Suprapubic skin (tissue), 4 donors: ENCODE measurements at places on chromosomes 11 and 22. TPM values are rescaled to one million over a fixed set of nuclear protein-coding genes. Genes with fewer than 3 reads are reported as not detected.

GRCh38 chr11:133024301-133024700 is 508.0 kb downstream of the OPCML start:
- H3K27me3 ChIP-seq, result no peaks in the 10 kb centered on the region
- H3K27ac ChIP-seq, result no peak overlapping the region
- no peaks in the 10 kb centered on the region for H3K4me1 ChIP-seq
- H3K4me3 ChIP-seq, result no peak overlapping the region
- no peak for DNase-seq

DNA sequence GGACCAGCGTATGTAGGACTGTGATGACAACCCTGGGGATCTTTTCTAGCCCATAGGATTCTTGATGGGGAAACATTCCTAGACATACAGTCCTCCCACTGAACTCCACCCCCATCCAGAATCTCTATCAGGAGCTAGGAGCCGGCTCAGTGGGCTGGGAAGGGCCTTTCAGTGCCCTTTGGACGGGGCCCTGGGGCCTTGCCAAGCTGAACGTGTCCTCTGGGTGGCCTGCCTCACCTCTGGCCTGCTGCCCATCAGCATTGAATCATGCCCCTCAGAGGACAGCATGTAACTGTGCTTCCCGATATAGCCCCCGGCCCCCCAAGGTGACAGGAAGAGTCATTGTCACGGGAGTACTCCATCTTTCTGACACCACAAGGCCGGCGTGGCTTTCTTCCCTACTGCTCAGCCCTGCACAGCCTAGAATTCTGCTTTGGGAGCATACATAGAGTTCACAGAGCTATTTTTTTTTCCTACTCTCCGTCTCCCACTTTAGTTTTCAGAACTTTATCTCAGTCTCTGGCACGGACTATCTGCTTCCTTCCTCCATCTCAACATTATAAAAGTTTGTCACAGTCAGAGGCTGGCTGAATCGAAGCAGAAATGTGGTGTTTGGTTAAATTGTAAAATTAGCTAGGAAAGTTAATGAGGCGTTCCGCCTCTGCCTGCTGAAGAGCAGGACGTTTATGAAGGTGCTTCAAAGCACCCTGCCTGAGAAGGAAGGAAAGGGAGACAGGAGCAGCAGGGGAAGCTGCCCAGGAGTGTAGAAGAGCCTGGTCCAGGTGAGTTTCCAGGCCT is 111.9 kb downstream of the ZBTB16 start:
- H3K27me3 ChIP-seq, result no peaks in the 10 kb centered on the region
- H3K4me1 ChIP-seq, result peaks cover 100% of the 10 kb centered on the region
- H3K4me3 ChIP-seq, result no peak overlapping the region
- peak; percentile 90 for DNase-seq
- peaks cover 4% of the 10 kb centered on the region for H3K36me3 ChIP-seq

DNA sequence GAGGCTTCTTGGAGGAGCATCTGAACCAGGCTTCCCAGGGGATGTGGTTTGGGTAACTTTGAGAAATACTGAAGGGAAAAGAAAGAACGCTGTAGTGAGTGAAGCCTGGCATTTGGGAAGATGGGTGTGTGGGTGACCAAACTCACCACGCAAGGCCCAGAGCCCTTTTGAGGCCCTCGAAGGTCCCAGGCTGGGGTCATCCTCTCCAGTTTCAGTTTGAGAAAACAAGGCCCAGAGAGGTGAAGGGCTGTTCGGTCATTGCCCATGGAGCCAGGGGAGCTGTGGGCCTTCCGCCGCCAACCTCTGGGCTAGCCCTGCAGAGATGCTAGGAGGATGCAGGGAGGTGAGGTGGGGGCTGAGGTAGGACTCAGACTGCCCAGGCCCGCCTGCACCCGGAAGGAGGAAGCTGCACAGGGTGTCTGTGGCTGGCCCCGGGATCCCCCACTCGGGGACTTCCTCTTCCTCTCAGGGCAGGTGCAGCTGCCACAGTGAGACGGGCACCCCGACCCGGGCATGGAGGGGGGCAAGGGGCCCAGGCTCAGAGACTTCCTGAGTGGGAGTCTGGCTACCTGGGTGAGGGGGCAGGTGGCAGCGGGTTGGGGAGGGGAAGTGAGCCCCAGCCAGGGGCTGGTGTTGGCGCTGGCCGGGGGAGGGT is at the start of gene CCDC88B:
Gene CCDC88B (plus strand): TSS at position 451 of the 655 bp plus-strand sequence. CDS start 63 bp downstream, at position 514.
- no peak for DNase-seq
- peak within 1 kb of the TSS; percentile 30 for H3K4me3 ChIP-seq
- H3K4me1 ChIP-seq, result peaks cover 23% of the 10 kb centered on the region
- H3K27ac ChIP-seq, result no peak within 1 kb of the TSS

Gene TRIM34
- 5.0 TPM for total RNA-seq

- peaks cover 64% of the 10 kb centered on the region for H3K27me3 ChIP-seq
- no peaks in the 10 kb centered on the region for H3K36me3 ChIP-seq
- peak; percentile 60 for DNase-seq
- H3K4me3 ChIP-seq, result no peak overlapping the region
Observed at GRCh38 chr22:45877651-45878050, 99.3 kb downstream of the WNT7B start.

DNA sequence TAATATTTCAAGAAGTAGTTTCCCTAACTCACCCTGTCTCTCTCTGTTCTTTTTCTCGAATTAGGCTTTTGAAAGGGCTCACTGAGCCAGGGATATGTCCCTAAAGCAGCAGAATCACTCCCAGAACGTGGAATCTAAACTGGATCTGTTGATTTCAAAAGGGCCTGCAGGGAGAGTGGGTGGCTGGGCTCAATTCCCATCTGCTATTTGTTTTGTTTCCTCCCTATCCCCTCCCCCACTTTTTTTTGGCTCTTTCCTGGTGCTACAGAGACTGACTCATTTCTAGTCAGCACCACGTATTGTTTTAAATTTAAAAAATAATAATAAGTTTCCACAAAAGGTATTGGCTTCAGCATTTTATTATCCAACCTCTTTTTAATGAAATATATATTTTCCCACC is 961.5 kb downstream of the FAM181B start:
- no peak overlapping the region for H3K27ac ChIP-seq
- no peaks in the 10 kb centered on the region for H3K27me3 ChIP-seq
- no peak overlapping the region for H3K4me3 ChIP-seq

Gene PIWIL4
- total RNA-seq, result 0.91 TPM

DNA sequence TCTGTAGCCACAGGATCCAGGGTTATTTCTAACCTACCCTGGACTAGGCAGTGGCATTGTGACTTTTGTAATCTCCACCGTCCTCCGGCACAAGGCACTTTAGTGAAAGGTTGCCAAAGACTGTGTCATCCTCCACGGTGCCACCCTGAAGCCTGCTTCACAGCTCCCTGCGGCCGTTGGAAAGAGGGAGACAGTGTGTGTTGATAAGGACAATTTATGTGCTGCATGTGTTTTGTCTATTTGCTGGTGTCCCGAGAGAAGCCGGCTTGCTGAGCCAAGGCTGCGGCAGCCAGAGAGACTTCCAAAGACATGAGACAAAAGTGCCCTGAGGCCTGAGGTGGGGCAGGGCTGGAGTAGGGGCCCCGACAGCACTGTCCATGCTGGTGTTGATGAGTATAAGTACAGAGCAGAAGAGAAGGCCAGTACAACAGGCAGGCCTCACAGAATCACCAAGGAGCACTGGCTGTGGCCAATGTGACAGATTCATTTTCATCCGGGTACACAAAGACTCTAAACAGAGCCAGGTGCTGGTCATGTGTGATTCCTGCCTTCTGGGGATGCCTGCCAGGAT is 40.9 kb downstream of the GALNT18 start:
- H3K4me1 ChIP-seq, result peaks cover 32% of the 10 kb centered on the region
- no peaks in the 10 kb centered on the region for H3K36me3 ChIP-seq
- H3K4me3 ChIP-seq, result no peak overlapping the region
- H3K27me3 ChIP-seq, result no peaks in the 10 kb centered on the region

DNA sequence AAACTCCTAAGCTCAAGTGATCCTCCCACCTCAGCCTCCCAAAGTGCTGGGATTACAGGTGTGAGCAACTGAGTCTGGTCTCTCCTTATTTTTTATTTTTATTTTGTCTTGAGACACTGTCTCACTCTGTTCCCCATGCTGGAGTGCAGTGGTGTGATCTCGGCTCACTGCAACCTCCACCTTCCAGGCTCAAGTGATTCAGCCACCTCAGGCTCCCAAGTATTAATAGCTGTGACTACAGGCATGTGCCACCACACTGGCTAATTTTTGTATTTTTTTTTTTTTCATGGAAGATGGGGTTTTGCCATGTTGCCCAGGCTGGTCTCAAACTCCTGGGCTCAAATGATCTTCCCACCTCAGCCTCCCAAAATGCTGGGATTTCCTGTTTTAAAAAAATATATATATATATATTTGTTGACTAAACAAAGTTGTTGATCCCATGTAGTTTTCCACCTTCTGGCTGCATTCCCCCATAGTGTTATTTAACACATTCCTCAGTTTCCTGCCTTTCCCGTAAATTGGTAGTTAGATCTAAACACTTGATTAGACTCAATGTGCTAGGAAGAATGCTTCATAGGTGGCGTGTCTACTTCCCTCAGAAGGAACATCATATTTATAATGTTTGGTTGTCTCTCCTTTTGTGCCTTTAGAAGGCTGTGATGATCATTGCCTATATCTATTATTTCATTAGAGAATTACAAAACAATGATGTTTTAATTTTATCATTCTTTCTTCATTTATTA is 38.8 kb downstream of the LRRC32 start:
- H3K36me3 ChIP-seq, result no peaks in the 10 kb centered on the region
- no peaks in the 10 kb centered on the region for H3K27me3 ChIP-seq
- H3K4me3 ChIP-seq, result no peak overlapping the region
- no peak overlapping the region for H3K27ac ChIP-seq

Gene SAA2
- total RNA-seq, result not detected

DNA sequence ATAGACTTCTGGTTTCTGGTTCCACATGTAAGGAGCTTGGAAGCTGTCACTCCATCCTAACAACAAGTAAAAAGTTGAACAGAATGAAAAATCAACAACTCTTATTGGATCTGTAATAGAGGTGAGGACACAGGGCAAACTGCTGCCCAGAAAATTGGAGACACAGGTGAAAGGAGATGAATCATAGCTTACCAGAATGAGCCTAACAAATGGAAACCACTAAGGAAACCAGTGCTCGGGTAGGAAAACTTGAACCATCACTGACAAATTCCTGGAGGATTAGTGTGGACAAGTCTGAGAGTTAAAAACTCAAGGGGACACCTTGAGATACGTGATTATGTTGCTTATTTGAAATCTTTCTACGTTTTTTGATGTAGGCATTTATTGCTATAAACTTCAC is 52.1 kb downstream of the GDPD4 start:
- no peaks in the 10 kb centered on the region for H3K36me3 ChIP-seq
- H3K27me3 ChIP-seq, result no peaks in the 10 kb centered on the region
- H3K4me3 ChIP-seq, result no peak overlapping the region
- H3K4me1 ChIP-seq, result no peaks in the 10 kb centered on the region
- no peak overlapping the region for H3K27ac ChIP-seq

Gene DKK3
- total RNA-seq, result 133 TPM

DNA sequence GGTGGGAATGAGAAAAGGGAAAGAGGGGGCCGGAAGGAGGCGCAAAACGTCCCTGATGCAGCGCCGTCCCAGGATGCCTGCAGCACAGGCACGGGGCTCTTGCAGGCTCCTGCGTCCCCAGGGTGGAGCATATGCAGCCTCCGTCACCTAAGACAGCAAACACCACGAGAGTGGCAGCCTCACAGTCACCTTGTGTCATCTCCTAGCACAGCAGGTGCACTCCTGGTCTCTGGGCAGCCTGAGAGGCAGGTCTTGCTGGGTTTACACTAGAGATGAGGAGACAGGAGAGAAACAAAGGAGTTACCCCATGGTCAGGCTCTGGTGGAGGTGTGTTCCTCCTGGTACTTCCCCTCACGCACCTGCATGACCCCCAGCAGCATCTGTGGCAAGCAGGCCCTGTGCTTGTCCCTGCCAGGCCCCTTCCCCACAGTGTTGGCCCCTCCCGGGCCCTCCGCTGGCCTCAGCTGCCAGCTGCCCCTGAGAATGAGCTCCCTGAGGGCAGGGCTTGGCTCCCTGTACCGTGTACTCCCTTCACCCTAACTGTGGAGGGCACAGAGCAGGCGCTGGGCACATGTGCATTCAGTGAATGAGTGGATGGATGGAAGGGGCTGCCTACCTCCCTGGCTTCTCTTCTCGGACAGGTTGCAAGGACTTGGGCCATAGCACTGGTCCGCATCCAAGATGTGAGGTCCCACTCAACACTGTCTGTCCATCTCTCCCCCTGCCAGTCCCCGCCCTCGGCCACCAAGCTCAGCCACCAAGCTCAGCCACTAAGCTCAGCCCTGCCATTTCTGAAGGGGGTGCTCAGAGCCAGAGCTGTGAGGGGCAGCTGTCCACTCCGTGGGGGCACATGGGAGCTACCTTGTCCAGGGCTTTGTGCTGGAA is 988.6 kb downstream of the BRD1 start:
- DNase-seq, result no peak
- H3K27ac ChIP-seq, result no peak overlapping the region
- no peaks in the 10 kb centered on the region for H3K4me1 ChIP-seq
- H3K4me3 ChIP-seq, result no peak overlapping the region
- H3K36me3 ChIP-seq, result no peaks in the 10 kb centered on the region
- peaks cover 43% of the 10 kb centered on the region for H3K27me3 ChIP-seq

DNA sequence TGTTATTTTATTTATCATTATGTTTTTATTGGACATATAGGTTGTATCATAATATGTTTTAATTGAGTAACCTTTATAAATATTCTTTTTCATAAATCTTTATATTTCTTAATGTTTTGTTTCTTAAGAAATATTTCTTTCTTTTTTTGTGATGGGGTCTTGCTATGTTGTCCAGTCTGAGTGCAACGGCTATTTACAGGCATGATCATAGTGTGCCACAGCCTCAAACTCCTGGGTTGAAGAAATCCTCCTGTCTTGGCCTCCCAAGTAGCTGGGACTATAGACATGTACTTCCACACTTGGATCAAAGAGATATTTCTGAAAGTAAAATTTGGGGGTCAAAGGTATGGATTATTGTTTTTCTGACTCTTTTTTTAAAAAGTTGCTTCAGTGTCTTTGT is 53.1 kb downstream of the EHF start:
- no peaks in the 10 kb centered on the region for H3K36me3 ChIP-seq
- H3K4me1 ChIP-seq, result no peaks in the 10 kb centered on the region
- no peak overlapping the region for H3K27ac ChIP-seq
- no peak overlapping the region for H3K4me3 ChIP-seq
- no peak for DNase-seq
